ENCODE measurements at places on chromosomes 13 and 19.

DNA sequence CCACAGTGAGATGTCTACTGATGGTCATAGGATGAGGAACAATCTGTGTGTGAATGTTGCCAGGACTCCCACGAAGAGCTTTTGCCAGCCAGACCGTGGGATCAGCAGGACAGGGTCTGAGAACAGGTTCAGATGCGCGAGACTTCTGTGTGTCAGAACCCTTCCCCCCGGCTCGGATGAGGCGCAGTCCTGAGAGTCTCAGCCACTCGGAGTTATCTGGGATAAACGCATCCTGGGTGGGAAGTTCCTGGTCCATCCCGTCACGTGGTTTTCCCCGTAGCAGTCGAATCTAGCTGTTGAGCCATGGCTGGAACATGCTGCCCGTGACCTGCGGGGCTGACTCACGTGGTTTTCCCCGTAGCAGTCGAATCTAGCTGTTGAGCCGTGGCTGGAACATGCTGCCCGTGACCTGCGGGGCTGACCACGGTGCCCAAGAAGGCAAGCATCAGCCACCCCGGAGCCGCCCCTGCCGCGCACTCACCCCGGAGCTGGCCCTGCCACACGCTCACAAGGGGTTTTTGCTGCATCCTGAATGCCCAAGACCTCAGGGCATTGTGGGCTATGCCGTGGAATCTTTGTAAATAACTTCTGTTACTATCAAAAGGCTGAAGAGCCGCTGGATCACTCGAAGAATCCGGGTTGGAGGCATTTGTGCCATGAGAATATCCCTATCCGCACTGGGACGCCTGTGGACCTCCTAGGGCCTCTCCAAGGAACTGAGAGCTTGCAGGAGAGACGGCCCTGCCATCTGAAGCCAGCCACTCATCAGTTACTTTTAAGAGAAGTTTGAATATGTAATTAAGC lies 130.8 kb upstream of the MCF2L start:
- no peak for DNase-seq

- DNase-seq, result no peak
Observed at GRCh38 chr13:76848596-76848995, 37.6 kb downstream of the KCTD12 start.

DNA sequence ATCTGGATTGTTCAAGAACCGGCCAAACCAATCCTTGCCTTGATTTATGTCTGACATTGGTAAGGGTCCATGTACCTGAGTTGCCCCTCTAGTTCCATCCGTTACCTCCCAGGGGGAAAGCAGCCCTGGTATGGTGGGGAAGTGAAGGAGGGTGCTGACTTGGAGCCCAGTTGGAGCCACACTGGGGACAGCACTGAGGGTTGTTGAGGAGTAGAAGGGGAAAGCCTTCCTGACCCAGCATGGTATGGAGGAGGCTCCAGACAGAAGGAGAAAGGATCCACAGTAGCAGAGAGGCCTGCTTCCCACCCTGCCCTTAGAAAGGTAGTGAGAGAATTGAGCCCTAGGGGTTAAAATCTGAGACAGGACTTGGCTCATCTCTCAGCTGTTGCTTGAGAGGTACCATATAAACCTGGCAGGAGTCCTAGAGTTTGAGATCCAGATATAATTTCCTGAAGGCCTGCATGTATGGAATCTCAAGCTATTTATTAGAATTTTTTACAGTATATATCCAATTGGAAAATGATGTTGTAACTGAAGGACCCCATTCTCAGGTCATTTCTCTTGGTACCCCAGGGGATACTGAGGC lies 16.7 kb upstream of the FCGBP start:
- no peak for DNase-seq

GRCh38 chr19:30386551-30387143 lies 14.5 kb downstream of the ZNF536 start:
- no peak for DNase-seq

GRCh38 chr19:2315818-2316353 lies 7.9 kb upstream of the LINGO3 start:
- peak; percentile 75 for DNase-seq

- no peak for DNase-seq
Observed at GRCh38 chr19:50563597-50563996, 4.6 kb downstream of the LRRC4B start.

GRCh38 chr19:57558525-57558924 lies 1.1 kb downstream of the ZNF550 start:
- DNase-seq, result no peak

DNA sequence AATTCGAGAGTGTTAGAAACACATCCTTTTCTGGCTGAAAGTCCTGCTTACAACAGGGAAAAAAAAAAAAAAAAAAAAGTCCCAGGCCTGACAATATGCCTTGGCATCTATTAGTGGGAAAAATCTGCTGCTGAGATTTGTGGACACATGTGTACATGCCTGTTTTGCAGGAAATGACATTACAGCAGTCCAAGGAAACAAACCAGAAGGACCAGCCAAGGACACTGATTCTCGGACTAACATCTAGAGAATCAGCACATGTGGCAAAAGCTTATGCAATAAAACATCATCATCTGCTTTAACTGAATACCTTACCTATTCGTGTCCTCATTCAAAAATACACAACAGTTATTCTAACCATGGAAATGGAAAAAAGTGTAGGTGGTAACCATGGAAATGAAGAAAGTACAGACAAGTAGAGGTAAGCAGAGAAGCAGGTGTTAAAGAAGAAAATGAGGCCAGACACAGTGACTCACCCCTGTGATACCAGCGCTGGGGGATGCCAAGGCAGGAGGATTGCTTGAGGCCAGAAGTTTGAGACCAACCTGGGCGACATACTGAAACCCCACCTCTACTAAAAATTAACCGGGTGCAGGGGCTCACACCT lies 9.4 kb upstream of the DPY19L3 start:
- no peak for DNase-seq

DNA sequence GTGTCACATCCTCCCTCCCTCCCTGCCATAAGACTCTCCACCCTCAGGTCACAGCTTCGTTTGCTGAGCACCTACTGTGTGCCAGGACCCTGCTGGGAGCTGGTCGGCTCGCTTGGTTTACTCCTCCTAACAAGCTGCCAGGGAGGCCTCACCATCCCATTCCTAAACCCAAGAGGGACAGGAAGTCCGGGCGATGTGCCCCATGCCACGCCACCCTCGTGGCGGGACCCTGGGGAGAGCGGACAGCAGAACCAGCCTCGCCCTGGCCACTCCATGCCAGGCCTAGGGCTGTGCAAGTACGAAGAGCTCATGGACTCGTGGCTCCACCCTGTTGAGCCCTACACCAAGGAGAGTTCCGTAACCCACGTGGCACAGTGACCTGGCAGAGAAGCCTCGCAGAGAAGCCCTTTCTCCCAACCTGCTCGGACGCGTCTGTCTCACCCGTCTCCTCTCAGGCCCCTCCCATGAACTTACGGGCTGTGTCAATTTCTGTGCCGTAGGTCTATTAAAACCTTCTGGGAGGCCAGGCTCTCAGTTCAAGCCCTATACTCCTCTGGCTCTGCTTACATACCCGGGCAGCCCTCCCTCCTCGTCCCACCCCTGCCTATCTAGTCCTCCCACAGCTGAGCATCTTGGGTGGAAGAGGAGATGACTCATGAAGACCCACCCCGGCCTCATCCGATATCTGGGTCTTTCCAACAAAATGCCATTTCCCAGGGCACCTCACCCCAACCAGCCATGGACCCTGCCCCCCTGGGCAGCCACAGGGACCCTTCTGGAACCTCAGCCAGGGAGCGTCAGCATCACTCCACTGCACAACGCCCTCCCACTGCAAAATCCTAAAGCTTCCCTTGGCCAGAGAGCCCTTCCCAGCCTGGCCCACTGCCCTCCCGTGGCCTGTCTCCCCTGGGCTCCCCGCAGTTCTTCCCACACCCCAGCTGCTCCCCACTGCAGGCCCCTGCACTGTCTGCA lies 2.6 kb downstream of the UBXN6 start:
- DNase-seq, result no peak

GRCh38 chr19:9857920-9858746 lies 23.0 kb downstream of the PIN1 start:
- DNase-seq, result no peak

DNA sequence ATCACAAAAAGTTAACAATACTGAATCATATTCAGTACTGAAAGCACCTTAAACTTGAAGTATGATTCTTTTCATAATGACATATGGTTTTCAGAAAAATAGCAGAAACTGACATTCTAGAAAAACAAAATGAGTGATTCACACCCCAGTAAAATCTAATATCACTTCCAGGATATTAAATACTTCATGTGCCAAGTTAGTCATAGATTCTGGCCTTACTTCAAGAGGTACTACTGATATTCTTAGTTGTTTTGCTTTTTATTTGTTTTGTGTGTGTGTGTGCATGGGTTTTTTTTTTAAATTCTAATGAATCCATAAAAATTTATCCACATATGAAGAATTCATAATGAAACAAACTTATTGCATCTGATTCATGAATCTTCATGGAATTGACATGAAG lies 207.9 kb upstream of the UFM1 start:
- DNase-seq, result no peak

DNA sequence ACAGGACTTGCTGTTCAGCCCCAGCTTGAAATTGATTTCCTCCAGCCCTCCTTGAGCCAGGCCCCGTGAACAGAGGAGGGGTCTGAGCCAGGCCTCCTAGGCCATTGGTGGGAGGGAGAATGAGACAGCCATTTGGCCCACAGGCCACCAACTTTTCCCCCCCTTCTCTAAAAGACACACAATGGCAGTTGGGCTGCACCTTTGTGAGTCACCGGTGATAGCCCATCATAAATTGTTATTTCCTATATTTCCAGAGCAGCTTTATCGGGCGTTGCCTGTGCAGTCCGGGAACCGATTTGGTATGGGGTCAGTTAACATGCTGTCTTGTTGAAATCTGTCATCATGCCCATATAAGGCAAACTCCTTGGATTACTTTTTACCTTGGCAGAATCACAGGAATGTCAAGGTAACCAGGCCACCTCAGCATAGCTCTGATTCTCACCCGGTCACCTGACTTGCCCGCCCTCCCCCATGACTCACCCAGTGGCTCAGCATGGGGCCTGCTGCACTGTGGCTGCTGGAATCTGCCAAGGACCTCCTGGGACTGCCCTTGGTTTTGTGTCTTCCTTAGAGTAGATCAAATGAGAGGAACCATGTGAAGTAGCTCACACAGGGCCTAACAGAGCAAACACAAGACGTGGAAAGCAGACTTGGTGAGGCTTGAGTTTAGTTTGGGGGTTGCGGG lies 36.1 kb downstream of the ACTN4 start:
- DNase-seq, result peak; percentile 96

- DNase-seq, result peak; percentile 93
Observed at GRCh38 chr19:18428787-18429674, 8.9 kb downstream of the ISYNA1 start.

- DNase-seq, result no peak
Observed at GRCh38 chr19:11657307-11657706, 60.0 kb downstream of the ZNF627 start.

DNA sequence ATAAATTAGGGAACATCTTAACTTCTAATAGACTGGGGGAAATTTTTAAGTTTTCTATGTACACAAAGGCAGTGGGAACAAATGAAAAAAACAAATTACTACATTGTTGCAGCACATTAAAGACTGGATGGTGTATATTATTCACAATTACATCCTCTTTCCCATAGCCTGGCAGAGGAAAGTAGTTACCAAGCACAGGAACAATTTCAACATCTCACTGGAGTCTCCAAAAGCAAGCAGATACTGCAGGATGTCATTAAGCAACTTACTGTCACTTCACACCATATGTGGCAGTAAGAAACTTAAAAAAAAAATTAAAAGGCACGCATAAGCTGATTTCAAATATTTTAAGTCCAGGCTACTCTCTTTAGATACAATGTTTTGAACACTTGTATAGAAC lies 6.4 kb upstream of the EFNB2 start:
- DNase-seq, result no peak

GRCh38 chr19:17951990-17952976 lies 14.6 kb upstream of the KCNN1 start:
- peak; percentile 44 for DNase-seq

- no peak for DNase-seq
Observed at GRCh38 chr13:37326334-37326733, 220.9 kb upstream of the CSNK1A1L start.

- DNase-seq, result peak; percentile 68
Observed at GRCh38 chr19:38736036-38736412, 8.2 kb downstream of the CAPN12 start.

- DNase-seq, result no peak
Observed at GRCh38 chr13:98796798-98797197, 44.3 kb upstream of the SLC15A1 start.

- no peak for DNase-seq
Observed at GRCh38 chr19:31553112-31553845, 204.0 kb upstream of the TSHZ3 start.

DNA sequence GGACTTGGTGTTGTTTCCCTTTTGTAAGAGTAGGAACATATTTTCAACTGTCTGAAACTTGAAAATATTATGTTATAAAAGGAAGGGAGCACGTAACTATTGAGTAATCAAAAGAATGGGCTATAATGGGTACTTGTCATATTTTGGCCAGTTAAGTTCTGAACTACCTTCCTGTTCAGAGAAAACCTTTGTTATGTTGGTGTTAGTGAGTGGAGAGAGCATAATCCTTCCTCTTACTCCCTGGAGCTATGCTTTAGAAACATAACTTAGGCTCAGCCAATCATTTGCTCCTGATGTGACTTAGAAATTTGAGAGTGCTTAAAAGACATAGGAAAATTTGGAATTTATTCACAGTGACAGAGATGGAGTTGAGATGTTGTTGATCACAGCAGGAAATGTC lies 482.5 kb upstream of the SPRY2 start:
- no peak for DNase-seq

GRCh38 chr13:41032691-41033376 lies 13.7 kb upstream of the ELF1 start:
- DNase-seq, result no peak

DNA sequence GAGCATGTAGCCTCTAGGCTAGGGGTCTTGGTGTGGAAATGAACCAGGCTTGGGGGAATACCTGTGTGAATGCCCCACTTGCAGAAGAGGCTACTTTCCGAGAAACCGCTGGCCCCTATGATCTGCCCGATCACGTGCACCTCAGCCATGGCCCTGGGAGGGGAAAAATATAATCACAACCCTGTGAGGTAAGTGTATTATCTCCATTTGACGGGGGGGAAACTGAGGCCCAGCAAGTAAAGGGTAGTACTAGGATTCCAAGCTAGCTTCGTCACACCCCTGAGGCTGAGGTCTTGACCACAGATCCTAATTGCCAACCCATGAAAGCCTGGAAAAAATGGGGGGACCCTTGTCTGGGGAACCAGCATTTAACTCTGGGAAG lies 587 bp downstream of the B9D2 start:
- no peak for DNase-seq

GRCh38 chr19:38433268-38433733 lies at the start of gene RYR1:
RYR1 (plus strand) TSS chr19:38433691; CDS start chr19:38433830, 139 bp downstream.
- peak; percentile 97 for DNase-seq

DNA sequence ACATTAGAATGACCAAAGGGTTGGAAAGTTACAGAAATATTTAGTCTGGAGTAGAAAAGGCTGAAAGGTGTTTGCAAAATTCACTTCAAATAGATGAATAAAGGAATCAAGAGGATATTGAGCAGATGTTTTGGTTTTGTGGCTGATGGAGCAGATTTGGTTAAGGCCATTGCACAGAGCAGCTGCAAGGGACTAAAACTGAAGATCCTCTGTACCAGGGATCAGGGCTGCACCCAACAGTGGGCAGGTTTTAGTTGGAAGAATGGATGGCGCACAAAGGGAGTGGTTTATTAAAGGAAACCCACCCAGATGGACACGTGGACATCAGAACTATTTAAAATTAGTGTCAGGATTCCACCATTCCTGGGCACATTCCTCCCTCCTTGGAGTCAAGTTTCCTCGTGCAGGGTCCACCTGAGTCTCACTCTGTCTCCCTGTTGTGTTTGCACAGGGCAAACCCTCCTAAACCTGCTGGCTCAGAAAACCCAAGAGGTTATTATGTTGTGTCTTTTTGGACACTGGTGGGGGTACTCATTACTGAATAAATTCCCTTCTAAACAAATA lies 9.2 kb upstream of the UBAC2 start:
- no peak for DNase-seq

- no peak for DNase-seq
Observed at GRCh38 chr19:4538601-4538954, 1.3 kb downstream of the LRG1 start.

All from H9 (cell line).